ENCODE measurements at places on chromosomes 2 and 18.

DNA sequence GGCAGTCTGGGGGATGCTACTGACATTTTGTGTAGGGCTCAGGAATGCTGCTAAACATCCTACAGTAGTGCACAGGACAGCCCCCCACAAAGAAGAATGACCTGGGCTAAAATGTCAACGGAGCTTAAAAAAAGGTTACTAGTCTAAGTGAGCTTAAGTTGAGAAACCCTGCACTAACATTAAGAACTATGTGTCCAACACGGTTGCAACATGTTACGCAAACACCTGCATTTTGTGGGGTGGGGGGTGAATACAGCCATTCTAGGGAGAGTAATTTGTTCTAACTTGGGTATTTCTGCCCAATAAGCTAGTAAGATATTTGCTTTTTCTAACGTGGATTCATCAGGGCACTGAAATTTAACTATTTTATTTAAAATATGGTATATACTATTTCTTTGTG is 57.9 kb downstream of the SLC8A1 start:
- DNase-seq: no peak

GRCh38 chr2:152062125-152063091 is 36.4 kb downstream of the CACNB4 start:
- no peak for DNase-seq

- no peak for DNase-seq
Measured at GRCh38 chr18:2050702-2051201, 520.6 kb downstream of the METTL4 start.

GRCh38 chr2:72340665-72341064 is 193.0 kb upstream of the CYP26B1 start:
- no peak for DNase-seq

- no peak for DNase-seq
Measured at GRCh38 chr2:30348825-30349224, 98.2 kb upstream of the LCLAT1 start.

- DNase-seq: no peak
Measured at GRCh38 chr2:201813996-201814760, 7.8 kb downstream of the CDK15 start.

- DNase-seq: no peak
Measured at GRCh38 chr2:157468931-157469708, 25.2 kb upstream of the CYTIP start.

DNA sequence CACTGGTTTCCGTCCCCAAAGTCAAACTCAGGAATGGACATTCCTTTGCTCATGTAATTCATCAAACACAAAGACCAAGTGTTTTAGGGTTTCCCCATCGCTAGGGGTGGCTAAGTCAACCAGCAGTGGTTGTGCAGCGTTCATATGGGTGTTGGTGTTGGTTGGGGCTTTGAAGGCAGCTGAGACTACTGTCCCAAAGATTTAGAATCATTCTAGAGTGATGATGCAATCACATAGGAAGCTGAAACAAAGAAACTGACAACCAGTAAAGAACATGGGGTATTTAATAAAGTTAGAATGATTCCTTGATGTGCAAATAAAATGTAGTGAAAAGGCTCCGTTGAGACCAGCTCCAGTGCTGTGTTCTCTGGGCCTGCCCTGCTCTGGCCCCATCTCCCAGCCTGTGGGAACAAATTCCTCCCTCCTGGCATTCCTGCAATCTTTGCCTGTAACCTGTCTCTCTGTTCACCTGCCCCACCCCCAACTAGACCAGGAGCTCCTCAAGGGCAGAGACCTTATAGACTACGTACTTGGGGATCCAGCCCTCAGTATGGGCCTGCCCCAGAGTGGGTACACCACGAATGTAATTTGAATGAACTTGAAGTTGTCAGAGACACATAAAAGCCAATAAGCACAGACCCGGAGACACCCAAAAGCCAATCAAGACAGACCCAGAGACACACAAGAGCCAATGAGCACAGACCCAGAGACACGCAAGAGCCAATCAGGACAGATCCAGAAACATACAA is 191.7 kb upstream of the TWIST2 start:
- DNase-seq: no peak

DNA sequence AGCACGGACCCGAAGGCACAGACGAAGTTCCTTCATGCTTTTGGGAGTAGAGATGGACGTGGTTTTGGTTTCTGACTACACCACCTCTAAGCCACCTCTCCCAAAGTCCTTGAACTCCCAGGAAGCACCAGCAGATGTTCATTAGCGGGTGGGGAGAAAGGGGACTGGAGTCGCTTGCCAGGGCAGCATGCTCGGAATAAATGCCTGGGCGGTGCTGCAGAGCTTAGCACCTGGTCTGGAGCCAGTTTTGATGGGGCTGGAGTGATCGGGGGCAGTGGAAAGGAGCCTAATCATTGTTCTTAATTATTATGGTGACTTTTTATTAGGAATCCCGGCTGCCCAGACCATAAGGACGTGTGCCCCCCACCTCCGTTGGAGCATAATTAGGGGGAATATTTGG is 220.8 kb downstream of the TFCP2L1 start:
- no peak for DNase-seq

GRCh38 chr2:54502731-54503130 is 46.6 kb downstream of the SPTBN1 start:
- no peak for DNase-seq

DNA sequence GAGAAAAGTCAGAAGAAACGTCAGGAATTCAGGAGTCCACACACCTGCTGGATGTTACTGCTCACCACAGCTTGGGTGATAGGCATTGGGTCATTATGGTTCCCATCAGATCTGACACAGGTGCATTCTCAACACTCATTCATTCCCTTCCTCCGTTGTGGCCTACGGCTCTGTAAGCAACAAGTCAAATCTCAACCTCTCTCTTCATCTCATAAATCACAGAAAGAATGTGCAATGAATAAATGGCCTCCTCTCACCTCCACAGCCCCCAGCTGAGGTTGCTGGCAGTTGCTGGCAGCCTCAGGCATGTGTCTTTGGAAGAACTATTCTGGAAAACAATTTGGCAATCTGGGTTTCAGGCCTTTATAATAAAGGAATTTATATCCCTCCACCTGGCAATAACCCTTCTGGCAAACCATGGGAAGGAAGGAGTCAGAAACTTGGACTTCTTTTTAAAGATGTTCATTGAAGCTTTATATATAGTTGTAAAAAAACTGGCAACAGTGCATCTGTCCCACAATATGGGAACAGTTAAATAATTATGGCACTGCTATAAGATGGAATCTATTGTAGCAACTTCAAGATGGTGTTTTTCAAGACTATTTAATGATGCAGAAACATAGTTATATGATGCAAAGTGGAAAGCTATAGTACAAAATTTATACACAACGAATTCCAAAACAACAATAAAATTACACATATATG is 175.4 kb downstream of the ANAPC1 start:
- no peak for DNase-seq

DNA sequence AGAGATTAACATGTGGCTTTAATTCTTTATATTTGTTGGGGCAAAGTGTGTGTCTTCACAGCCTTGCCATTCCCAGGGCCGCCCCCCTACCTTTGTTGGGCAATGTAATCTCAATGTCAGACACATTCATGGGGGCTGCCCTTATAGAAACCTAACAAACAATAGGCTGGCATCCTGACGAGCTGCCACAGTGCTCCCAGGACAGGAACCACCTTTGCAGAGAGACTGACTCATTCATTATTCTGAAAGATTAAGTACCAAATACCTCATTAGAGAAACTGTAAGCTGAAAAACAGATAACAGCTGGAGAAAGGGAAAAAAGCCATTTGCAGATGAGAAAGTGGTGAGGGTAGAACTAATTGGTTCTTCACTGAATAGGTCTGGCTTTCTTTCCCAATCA is 1587.5 kb upstream of the PIK3C3 start:
- no peak for DNase-seq

DNA sequence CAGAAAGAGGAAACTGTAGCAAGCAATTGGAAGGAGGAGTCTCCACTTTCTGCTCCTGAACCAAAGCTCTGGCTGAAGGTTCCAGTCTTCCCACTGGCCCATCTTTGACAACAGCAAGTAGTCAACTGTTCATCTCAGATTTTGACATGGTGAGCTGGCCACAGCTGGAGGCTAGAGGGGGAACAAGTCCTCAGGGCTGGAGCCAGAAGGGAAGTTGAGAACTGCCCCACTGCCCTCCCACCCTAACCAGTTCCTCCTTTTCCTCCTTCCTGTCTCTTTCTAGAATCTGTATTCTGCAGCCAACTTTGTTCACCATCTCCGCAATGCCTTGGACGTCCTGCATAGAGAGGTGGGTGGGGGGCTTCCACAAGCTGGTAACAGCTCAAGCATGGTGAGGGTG is 105.8 kb downstream of the PLB1 start:
- DNase-seq: no peak

- DNase-seq: no peak
Measured at GRCh38 chr2:3952866-3953516, 249.6 kb downstream of the DCDC2C start.
